Natural killer cell treated with Interleukin-12 subunit alpha and Interleukin-12 subunit beta and Interleukin-15 and Interleukin-18, amount 100 ng/mL, for 72 hours (primary cell): ENCODE measurements at places on chromosomes 13 and 19.

DNA sequence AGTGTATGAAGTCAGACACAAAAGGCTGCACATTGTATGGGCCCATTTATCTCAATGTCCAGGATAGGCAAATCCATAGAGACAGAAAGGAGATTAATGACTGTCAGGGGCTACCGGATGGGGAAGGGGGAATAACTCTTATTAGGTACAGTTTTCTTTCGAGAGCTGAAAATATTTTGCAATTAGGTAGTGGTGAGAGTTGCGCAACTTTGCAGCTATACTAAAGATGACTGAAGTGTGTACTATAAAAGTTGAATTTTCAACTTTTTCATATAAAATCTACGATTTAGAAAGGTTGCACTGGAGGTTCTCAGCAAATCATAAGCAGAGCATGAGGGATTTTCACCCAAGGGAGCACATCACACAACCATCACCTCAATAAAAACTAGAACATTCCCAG lies 16.1 kb upstream of the SLC15A1 start:
- no peak for DNase-seq

GRCh38 chr19:3710265-3710812 lies 2.2 kb downstream of the TJP3 start:
- DNase-seq = peak; percentile 59

GRCh38 chr13:22915442-22916082 lies 265.2 kb upstream of the SGCG start:
- DNase-seq = no peak

DNA sequence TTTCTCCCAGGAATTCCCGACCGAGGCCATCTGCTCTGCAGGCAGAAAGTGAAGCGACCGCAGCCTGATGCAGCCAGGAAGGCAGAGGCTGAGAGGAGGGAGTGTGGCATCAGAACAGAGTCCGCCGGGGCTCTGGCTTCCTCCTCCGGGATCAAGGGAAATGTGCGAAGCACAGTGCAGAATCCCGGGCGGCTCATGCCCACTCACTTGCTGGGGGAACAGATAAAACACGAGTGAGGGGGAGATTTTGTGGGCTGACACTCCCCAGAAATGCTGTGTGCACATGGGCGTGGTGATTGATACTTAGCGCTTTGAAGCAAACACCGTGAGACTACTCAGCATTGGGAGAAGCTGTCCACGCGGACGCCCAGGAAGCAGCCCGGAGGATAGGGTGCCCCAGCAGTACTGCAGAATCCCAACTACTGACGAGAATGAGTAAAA lies 75.3 kb upstream of the POMP start:
- no peak for DNase-seq

DNA sequence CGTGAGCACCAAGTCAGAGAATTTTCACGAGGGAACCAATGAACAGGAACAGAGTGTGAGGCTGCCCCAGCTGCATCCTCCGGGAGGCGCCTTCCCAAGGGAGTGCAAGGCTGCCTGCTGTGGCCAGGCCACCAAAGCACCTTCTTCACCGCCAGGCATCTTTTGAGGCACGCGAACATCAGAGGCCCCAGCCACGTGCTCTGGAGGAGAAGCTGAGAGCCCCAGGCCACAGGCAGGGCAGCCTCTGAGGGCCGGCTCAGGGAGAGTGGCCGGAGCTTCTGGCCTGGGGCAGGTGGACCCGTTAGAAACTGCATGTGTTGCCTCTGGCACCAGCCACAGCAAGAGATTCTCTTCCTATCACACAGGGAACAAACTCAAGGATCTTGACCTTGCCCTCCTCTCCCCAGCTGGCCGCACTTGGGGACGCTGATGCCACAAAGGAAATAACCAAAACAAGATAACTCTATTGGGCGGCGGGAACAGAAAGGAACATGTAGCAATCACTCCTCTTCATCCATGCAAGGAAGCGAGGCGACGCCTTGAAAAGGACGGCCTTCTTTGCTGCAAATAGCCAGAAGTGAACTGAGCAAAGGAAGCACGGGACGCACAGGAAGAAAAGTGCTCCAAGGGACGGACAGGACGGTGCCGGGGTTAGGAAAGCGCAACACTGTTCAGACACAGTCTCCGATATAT lies 19.9 kb downstream of the GAS6 start:
- DNase-seq = peak; percentile 20

- DNase-seq = no peak
Measured at GRCh38 chr13:44726778-44727177, 150.6 kb upstream of the TSC22D1 start.

DNA sequence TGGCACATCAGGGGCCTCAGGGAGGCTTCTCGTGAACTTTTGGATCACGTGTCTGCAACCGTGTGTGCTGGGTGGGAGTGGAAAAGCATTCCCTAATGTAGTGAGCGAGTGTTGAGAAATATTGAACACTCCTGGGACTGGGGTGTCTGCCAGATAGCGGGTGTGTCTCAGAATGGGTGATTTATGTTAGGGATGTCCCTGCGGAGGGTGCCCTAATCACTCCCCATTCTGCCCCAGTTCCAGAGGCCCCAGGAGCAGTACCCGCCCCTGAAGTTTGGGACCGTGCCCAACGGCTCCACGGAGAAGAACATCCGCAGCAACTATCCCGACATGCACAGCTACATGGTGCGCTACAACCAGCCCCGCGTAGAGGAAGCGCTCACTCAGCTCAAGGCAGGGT lies 24.2 kb upstream of the GRWD1 start:
- no peak for DNase-seq

DNA sequence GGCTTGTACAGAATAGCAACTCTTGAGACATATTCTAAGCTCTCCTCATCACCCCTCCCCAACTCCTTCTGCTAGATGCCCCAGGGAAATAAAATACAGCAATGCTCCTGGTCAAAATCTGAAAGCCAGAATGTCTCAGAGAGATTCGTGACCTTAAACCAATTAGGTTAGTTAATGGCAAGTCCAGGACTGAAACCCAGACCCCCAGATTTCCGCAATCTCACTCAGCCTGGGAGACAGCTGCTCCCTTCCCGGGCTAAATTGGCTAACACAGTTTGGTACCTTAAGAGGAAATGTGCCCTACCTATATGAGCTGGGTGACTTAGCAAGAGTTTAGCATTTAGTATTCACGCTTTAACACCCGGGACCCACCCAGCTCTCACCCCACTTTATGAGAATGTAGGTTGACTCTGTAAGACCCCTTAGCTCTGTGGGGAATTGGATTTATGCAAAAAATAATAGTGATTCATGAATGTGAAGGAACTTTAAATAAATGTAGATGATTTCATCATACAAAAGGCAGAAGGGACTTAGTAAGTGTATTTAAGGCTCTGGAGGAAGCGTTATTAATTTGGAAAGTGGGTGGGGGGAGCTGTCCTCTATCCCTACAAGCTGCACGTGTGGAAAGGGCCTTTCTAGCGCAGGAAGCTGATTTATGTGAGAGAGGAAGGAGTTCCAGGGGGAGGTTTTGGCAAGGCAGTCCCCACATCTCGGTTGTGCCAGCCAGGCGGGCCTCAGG lies 1.1 kb downstream of the DLEU7 start:
- no peak for DNase-seq

DNA sequence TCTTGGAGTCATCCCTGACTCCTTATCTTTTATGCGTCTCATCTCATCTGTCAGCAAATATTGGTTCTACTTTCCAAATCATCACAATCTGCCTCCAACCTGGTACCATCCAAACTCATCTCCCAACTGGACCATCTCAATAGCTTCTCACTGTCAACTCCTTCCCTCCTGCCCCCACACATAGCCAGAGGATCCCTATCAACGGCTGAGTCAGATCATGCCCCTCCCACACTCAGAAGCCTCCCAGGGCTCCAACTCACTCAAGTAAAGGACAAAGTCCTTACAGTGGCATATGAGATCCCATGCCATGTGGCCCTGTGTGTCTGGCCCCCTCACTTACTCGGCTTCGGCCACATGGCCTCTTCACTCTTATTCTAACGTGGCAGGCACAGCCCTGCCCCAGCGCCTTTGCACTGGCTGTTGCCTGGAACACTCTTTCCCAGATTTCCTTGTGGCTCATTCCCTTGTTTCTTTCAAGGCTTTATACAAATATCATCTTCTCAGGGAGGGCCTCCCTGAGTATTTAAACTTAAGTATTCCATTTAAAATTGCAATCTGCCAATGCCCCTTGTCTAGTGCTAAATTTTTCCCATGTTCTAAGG lies 4.3 kb downstream of the SPRED3 start:
- DNase-seq = no peak

DNA sequence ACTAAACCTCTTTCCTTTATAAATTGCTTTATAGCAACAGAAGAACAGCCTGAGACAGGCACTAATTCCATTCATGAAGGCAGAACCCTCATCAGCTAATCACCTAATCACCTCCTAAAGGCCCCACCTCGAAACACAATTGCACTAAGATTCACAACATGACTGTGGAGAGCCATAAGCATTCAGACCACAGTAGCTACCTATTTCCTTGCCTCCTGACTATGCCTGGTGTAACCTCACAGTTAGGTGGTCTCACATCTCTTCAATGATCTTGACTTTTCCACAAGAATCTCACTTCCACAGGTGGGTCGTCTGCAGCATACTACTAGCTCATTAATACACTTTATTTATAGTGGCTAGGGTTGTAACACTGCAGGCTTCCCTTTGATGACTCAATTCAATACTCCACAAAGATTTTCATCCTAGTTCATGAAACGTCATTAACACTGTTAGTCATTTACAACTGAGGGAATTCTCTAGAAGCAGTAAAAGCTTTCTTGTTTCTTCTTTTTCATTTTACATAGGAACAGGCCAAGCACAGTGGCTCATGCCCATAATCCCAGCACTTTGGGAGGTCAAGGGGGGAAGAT lies 27.1 kb downstream of the STK24 start:
- DNase-seq = no peak

DNA sequence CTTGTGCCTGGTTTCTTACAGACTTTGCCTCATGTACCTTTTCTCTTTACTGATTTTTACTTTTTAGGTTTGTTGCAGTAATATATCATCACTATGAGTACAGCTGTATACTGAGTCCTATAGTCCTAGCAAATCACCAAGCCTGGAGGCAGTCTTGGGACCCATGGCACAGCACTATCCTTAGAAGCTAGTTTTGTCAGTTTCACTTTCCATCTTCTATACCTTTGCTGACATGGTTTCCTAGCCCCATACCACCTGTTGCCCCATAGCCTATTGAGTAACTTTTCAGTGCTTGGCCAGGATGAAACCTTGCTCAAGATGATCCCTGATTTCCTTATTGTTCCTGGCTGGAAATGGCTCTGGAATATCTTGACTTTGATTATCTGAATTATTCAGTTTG lies 826.4 kb downstream of the GPC5 start:
- no peak for DNase-seq

- DNase-seq = no peak
Measured at GRCh38 chr13:61670384-61671161, 254.9 kb upstream of the PCDH20 start.

- no peak for DNase-seq
Measured at GRCh38 chr19:58010507-58010906, 7.9 kb upstream of the ZNF606 start.

DNA sequence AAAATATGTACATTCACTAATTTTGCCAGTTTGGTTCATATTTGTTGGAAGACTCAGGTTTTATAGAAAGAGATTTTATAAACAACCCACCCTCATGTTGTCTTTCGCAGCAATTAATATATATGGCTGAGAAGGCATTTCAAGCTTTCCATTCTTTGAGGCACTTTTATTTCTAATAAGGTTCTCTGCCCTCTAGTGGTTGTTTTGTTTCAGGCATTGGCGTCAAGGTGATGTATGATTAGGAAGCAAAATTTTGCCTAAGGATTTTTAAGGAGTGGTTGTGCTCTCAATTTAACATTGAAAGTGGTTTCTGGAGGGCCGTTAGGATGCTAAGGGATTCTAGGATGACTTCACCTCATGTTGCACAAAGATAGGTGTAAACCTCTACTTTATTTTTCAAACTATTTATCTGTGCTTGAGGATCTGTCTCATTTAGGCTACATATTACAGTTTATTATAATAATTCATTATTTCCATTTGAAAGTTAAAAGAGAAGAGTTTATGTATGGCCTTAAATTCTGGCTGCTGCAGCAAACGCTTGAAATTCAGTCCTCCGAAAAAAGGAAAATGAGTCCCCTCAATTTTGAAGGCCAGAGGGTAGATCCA lies 35.9 kb downstream of the OXGR1 start:
- DNase-seq = no peak

DNA sequence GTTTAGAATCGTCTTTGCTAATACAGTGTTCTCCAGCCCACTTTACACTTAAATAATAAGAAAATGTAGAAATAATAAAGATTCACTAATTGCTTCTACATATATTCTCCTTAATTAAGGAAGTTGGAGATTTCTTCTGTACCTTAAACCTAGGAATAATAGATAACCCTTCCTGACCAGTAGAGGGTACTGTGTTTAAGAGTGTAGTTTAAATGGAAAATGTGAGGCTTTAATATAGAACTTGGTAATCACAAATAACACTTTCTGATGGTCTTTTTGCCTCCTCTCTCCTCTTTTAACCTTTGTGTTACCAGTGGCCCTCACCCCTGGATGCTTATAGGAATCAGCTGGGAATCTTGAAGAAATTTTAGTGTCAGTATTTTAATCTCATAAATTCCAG lies 20.7 kb downstream of the POMP start:
- DNase-seq = no peak

DNA sequence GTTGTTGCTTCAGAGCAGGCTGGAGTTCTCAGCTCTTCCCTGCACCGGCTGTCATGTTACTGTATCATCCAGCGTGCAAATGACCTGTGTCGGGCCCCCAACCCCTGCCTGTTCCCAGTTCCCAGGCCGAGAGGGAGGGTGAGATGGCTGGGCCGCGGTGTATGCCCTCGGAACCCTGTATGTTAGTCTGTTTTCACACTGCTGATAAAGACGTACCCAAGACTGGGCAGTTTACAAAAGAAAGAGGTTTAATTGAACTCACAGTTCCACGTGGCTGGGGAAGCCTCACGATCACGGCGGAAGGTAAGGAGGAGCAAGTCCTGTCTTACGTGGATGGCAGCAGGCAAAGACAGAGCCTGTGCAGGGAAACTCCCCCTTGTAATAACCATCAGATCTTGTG lies 10.9 kb downstream of the TMEM255B start:
- no peak for DNase-seq

GRCh38 chr13:92849381-92849780 lies 377.2 kb upstream of the GPC6 start:
- DNase-seq = no peak

GRCh38 chr19:3210347-3211017 lies 14.0 kb upstream of the CELF5 start:
- DNase-seq = no peak

DNA sequence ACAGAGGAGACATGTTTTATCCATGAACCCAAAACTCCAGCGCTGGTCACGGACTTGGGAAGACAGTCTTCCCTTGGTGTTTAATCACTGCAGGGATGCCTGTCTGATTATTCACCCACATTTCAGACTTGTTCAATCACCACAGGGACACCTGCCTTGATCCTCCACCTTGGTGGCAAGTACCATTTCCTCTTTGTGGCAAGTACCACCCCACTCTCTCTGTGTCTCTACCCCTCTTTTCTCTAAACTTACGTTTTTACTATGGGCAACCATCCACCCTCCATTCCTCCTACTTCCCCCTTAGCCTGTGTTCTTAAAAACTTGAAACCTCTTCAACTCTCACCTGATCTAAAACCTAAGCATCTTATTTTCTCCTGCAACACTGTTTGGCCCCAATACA lies 16.8 kb downstream of the ZNF83 start:
- no peak for DNase-seq
